Memory B cell (primary cell): ENCODE measurements at places on chromosomes 16 and 17.

DNA sequence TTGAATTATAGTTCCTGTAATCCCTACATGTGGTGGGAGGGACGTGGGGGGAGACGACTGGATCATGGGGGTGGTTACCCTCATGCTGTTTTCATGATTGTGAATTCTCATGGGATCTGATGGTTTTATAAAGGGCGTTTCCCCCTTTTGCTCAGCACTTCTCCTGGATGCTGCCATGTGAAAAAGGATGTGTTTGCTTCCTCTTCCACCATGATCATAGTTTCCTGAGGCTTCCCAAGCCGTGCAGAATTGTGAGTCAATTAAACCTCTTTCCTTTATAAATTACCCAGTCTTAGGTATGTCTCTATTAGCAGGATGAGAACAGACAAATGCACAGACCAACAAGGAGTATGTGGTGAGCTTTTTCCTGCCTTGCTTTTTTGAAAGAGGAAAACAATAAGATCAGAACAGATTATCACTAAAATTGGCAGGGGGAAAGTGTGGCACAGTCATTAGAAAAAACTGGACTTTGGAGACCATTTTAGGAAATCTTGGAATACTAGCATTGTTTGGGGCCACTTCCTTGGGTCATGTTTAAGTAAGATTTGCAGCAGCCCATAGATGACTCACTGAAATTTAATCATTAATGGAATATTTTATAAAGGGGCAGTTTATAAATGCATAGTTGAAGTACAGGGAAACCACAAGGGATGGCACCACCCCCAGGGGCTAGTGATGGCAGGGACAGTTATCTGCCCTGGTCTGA is 352.8 kb downstream of the CDH13 start:
- no peak for DNase-seq
- no peaks in the 10 kb centered on the region for H3K4me1 ChIP-seq
- no peak overlapping the region for H3K27ac ChIP-seq
- no peak overlapping the region for H3K4me3 ChIP-seq
- peaks cover 15% of the 10 kb centered on the region for H3K27me3 ChIP-seq
- H3K36me3 ChIP-seq: no peaks in the 10 kb centered on the region

DNA sequence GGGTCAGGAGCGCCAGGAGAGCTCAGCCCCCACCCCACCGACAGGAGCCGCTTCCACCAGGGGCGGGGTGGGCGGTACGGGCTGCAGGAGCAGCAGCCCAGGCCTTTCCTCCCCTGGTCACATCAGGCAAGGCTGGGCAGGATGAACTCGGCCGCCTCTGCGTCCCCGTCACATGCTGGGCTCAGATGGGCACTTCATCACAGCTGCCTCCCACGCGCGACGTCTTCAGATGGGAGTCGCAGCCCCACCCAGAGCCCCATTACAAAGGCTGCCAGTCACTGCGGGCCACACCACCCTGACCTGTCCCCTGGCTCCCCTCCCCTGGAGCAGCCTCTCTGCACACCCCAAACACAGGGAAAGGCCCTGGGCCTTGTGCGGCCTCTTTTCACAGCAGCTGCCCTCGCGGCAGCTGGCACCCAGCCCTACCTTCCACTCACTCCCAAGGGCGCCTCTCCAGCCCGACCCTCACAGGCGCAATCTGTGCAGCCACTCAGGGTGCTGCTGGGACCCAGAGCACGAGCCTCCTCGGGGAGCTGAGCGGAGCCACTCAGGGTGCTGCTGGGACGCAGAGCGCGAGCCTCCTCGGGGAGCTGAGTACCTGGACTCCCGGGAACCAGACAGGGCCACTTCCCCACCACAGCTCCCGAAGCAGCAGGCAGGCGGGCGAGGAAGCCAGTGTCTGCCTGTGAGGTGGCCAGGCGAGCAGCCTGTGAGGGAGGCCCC is 4.7 kb downstream of the ZNF598 start:
- no peak for DNase-seq
- H3K36me3 ChIP-seq: peaks cover 7% of the 10 kb centered on the region
- H3K27me3 ChIP-seq: no peaks in the 10 kb centered on the region
- no peak overlapping the region for H3K27ac ChIP-seq

GRCh38 chr16:82167670-82168069 is 2.4 kb downstream of the MPHOSPH6 start:
- H3K27ac ChIP-seq: no peak overlapping the region
- peaks cover 18% of the 10 kb centered on the region for H3K4me1 ChIP-seq
- peaks cover 3% of the 10 kb centered on the region for H3K27me3 ChIP-seq
- no peak overlapping the region for H3K4me3 ChIP-seq
- no peak for DNase-seq
- peaks cover 32% of the 10 kb centered on the region for H3K36me3 ChIP-seq

DNA sequence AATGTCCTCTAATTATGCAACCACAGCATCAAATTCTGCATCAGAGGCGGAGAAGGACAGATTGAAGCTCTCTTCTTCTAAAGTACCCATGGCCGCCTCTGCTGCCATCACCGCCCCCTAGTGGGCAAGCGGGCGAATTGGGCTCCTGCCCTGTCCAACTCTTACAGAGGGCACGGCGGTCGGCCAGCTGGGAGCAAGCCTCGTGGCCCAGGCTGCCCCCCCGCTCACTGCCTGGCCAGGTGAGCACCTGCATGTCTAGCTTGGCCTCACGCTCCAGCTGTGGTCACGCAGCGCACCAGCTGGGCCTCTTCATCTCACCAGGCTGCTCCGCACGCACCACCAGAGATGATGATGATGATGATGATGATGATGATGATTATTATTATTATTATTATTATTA is 146.1 kb upstream of the TOM1L1 start:
- no peak overlapping the region for H3K4me3 ChIP-seq
- H3K27ac ChIP-seq: no peak overlapping the region
- no peak for DNase-seq
- H3K36me3 ChIP-seq: no peaks in the 10 kb centered on the region
- no peaks in the 10 kb centered on the region for H3K27me3 ChIP-seq

DNA sequence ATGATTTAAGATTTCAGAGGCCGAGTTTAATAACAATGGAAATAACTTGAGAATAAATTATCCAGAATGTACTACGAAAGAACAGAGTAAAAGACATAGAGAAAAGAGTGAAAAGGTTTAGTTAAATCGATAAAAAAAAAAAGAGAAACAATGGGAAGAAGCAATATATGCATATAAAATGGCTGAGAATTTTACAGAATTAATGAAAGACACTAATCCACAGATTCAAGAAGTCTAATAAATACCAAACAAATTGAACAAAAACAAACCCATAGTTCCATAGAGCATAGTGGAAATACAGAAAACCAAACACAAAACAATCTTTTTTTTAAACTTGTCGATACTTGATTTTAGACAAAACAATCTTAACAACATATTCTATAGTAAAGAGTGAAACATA is 1.7 kb downstream of the PSME3IP1 start:
- no peaks in the 10 kb centered on the region for H3K36me3 ChIP-seq
- H3K4me1 ChIP-seq: peaks cover 36% of the 10 kb centered on the region
- H3K27me3 ChIP-seq: no peaks in the 10 kb centered on the region
- no peak overlapping the region for H3K4me3 ChIP-seq
- peak overlapping the region; percentile 96 for H3K27ac ChIP-seq

GRCh38 chr17:32558326-32558955 is 71.6 kb downstream of the CDK5R1 start:
- no peak for DNase-seq
- no peaks in the 10 kb centered on the region for H3K36me3 ChIP-seq
- H3K27ac ChIP-seq: peak overlapping the region; percentile 70
- peaks cover 28% of the 10 kb centered on the region for H3K4me1 ChIP-seq
- H3K27me3 ChIP-seq: no peaks in the 10 kb centered on the region

DNA sequence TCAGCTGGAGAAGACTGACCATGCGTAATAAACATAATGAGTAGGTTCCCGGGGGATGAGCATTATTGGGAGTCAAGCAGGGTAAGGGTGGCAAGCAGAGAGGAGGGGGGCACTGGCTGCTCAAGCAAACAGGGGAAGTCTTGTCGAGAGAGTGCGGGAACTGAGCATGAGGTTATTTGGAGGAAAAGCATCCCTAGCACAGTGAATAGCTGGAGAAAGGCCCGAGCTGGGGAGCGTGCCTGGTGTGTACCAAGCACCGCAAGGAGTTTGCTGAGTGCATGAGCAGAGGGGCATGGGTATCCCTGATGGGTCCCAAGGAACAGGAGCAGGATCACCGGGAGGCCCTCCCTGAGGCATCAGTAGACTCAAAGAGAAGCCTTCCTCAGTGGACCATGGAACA is 17.2 kb downstream of the CYTH1 start:
- peaks cover 26% of the 10 kb centered on the region for H3K4me1 ChIP-seq
- peak overlapping the region; percentile 0 for H3K4me3 ChIP-seq
- H3K27ac ChIP-seq: peak overlapping the region; percentile 32

GRCh38 chr16:46730126-46730525 is 18.0 kb downstream of the MYLK3 start:
- no peak overlapping the region for H3K27ac ChIP-seq
- DNase-seq: no peak
- peaks cover 2% of the 10 kb centered on the region for H3K36me3 ChIP-seq
- H3K4me3 ChIP-seq: no peak overlapping the region
- no peaks in the 10 kb centered on the region for H3K4me1 ChIP-seq
- no peaks in the 10 kb centered on the region for H3K27me3 ChIP-seq

GRCh38 chr16:57672416-57672815 is 4.3 kb downstream of the ADGRG3 start:
- no peaks in the 10 kb centered on the region for H3K36me3 ChIP-seq
- H3K27me3 ChIP-seq: peaks cover 24% of the 10 kb centered on the region
- no peak overlapping the region for H3K27ac ChIP-seq
- H3K4me1 ChIP-seq: peaks cover 3% of the 10 kb centered on the region

- DNase-seq: no peak
- peaks cover 46% of the 10 kb centered on the region for H3K4me1 ChIP-seq
- H3K4me3 ChIP-seq: no peak overlapping the region
- H3K27me3 ChIP-seq: no peaks in the 10 kb centered on the region
- H3K36me3 ChIP-seq: peaks cover 19% of the 10 kb centered on the region
- peak overlapping the region; percentile 88 for H3K27ac ChIP-seq
Measured at GRCh38 chr17:4982305-4982704, 5.2 kb downstream of the CAMTA2 start.

DNA sequence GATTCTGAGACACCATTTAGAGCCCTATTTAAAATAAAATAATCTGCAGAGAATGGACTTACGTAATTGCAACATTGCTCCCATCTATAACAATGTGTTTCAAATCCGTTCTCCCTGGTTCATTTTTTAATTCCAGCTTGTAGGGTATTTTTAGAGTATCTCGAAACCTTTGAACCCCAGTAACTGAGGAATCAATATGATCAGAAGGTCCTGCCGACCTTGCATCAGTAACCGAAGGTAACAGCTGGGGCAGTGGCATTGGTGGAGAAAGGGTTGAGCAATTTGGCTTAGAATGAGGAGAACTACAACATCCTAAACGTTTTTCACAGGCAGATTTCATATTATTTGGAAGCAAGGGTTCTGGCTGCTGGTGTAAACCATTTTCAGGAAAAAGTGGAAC is 49.3 kb downstream of the N4BP1 start:
- no peak for DNase-seq
- H3K4me3 ChIP-seq: no peak overlapping the region
- peaks cover 17% of the 10 kb centered on the region for H3K36me3 ChIP-seq
- H3K27ac ChIP-seq: peak overlapping the region; percentile 69
- no peaks in the 10 kb centered on the region for H3K27me3 ChIP-seq

GRCh38 chr17:48722201-48722907 is at the start of gene PRAC1:
Gene PRAC1, minus strand, starts transcription at chr17:48722518. Its CDS starts 126 bp downstream, at chr17:48722392.
- H3K27ac ChIP-seq: no peak within 1 kb of the TSS
- peaks cover 12% of the 10 kb centered on the region for H3K4me1 ChIP-seq
- peak within 1 kb of the TSS; percentile 39 for H3K4me3 ChIP-seq

DNA sequence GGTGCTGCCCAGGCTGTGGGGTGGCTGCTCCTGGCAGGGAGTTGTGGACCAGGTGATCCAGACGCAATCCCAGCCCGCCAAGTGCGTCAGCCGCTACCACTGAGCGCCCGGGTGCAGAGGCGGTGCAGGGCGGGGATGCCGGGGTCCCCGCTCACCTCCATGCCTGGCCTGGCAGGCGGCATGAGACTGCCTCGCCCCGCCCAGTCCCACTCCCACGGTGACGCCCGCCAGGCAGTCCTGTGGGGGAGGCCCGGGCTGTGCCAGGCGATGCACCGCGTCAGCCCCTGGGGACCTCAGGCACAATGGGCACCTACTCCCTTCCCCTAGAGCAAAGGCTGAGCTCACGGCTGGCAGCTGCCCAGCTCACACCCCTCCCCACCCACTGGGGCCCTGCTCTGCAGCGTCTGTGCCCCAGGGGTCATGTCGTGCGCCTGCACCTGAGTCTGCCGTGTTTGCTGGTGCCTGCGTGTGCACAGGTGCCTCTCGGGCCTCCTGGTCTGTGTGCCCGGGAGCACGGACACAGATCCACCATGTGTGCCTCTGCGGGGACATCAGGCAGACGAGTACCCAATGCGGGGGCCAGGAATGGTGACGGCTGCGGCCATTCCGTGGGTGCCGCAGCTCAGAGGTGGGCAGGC is 5.3 kb downstream of the RPUSD1 start:
- H3K27me3 ChIP-seq: peaks cover 15% of the 10 kb centered on the region
- DNase-seq: no peak
- H3K36me3 ChIP-seq: no peaks in the 10 kb centered on the region
- H3K4me1 ChIP-seq: peaks cover 6% of the 10 kb centered on the region
- H3K4me3 ChIP-seq: no peak overlapping the region

DNA sequence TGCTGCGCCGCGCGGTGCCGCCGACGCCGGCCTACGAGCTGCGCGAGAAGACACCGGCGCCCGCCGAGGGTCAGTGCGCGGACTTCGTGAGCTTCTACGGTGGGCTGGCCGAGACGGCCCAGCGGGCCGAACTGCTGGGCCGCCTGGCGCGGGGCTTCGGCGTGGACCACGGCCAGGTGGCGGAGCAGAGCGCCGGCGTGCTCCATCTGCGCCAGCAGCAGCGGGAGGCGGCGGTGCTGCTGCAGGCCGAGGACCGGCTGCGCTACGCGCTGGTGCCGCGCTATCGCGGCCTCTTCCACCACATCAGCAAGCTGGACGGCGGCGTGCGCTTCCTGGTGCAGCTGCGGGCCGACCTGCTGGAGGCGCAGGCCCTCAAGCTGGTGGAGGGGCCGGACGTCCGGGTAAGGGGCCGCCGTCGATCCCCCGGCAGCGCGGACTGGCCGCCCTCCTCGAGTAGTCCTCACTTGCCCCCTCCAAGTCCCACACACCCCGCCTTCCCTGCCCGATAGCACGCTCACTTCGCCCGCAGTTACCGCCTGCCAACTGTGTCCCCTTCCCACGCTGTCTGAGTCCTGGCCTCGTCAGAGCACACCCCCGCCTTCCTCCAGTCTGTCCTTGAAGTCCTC is 470 bp downstream of the MLYCD start:
- H3K4me1 ChIP-seq: peaks cover 28% of the 10 kb centered on the region
- peak; percentile 20 for DNase-seq
- peak overlapping the region; percentile 87 for H3K27ac ChIP-seq
- peak overlapping the region; percentile 95 for H3K4me3 ChIP-seq

- no peak overlapping the region for H3K4me3 ChIP-seq
- peaks cover 3% of the 10 kb centered on the region for H3K27me3 ChIP-seq
- H3K27ac ChIP-seq: no peak overlapping the region
- no peak for DNase-seq
Measured at GRCh38 chr17:61482467-61482866, 30.2 kb downstream of the TBX4 start.

GRCh38 chr17:46027976-46028325 is 28.9 kb downstream of the STH start:
- H3K27ac ChIP-seq: peak overlapping the region; percentile 89
- no peak overlapping the region for H3K4me3 ChIP-seq
- H3K36me3 ChIP-seq: peaks cover 30% of the 10 kb centered on the region
- DNase-seq: no peak
- H3K4me1 ChIP-seq: peaks cover 54% of the 10 kb centered on the region
